ENCODE measurements at places on chromosomes 1 and 21.

GRCh38 chr1:19401535-19401889 lies 83.8 kb downstream of the CAPZB start:
- no peak for DNase-seq

- no peak for DNase-seq
Measured at GRCh38 chr1:221509575-221510355, 232.1 kb downstream of the DUSP10 start.

DNA sequence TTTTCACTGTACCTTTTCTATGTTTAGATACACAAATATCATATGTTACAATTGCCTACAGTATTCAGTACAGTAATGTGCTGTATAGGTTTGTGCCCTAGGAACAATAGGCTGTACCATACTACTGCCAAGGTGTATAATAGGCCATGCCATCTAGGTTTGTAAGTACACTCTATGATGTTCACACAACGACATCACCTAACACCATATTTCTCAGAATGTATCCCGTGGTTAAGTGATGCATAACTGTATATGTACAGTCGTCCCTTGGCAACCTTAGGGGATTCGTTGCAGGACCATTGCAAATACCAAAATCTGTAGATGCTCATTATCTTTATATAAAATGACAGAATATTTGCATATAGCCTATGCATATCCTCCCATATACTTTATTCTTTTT lies 5.8 kb upstream of the SSR2 start:
- no peak for DNase-seq

- no peak for DNase-seq
Measured at GRCh38 chr1:145983206-145983675, 13.1 kb downstream of the TXNIP start.

DNA sequence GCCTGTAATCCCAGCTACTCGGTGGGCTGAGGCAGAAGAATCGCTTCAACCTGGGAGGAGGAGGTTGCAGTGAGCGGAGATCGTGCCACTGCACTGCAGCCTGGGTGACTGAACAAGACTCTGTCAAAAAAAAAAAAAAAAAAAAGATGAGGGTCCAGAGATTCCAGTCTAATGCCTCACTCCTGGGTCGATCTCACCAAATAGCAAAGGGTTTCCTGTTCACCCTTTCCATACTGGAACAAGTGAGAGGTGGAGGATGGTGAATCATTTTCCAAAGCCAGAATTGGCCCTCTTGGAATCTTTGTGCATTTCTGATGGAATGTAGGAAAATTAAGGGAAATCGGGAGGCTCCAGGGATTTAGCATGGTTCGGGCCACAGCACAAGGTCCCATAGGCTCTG lies 58.1 kb upstream of the ZNF648 start:
- no peak for DNase-seq

DNA sequence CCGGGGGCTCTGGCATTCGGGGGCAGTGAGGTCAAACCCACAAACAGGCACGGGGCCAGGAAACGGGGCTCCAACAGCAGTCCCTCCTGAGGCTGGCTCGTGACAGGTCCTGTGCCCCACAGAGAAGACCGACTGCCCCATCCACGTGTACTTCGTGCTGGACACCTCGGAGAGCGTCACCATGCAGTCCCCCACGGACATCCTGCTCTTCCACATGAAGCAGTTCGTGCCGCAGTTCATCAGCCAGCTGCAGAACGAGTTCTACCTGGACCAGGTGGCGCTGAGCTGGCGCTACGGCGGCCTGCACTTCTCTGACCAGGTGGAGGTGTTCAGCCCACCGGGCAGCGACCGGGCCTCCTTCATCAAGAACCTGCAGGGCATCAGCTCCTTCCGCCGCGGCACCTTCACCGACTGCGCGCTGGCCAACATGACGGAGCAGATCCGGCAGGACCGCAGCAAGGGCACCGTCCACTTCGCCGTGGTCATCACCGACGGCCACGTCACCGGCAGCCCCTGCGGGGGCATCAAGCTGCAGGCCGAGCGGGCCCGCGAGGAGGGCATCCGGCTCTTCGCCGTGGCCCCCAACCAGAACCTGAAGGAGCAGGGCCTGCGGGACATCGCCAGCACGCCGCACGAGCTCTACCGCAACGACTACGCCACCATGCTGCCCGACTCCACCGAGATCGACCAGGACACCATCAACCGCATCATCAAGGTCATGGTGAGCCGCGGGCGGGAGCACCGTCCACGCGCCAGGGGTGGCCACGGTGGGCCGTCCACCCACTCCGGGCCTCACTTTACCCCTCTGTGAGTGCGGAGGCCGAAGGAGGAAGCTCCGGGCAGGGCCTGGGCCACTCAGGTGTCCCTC lies 14.2 kb downstream of the COL6A2 start:
- DNase-seq = no peak

GRCh38 chr1:226440512-226440911 lies 32.6 kb upstream of the PARP1 start:
- no peak for DNase-seq

GRCh38 chr1:48563021-48563420 lies 91.0 kb upstream of the SPATA6 start:
- no peak for DNase-seq

GRCh38 chr1:108777839-108778238 lies 31.4 kb downstream of the STXBP3 start:
- no peak for DNase-seq

DNA sequence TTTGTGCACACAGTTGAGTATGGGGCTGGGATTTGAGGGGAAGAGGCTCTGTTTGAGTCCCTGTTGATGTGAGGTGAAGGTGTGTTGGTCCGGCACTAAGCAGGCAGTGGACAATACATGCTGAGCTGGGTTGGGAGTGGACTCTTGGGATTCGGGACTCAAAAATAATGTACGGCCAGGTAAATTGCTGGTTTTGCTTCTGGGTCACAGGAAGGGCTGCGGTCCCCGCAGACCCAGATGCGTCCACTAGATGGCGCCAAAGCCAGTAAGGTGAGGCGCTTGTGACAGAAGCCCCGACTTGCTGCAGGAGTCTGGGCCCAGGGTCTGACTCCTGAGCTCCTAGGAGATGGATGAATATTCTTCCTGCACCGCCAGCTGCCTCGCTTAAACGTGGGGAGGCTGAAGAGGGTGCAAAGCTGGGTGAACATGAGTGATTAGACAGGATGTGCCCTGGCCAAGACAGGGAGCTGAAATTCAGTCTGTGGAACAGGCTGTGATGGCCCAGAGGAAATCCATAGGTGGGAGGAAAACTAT lies 61.4 kb downstream of the ACBD3 start:
- DNase-seq = peak; percentile 88

GRCh38 chr1:107727866-107728265 lies 237.1 kb downstream of the VAV3 start:
- DNase-seq = no peak

DNA sequence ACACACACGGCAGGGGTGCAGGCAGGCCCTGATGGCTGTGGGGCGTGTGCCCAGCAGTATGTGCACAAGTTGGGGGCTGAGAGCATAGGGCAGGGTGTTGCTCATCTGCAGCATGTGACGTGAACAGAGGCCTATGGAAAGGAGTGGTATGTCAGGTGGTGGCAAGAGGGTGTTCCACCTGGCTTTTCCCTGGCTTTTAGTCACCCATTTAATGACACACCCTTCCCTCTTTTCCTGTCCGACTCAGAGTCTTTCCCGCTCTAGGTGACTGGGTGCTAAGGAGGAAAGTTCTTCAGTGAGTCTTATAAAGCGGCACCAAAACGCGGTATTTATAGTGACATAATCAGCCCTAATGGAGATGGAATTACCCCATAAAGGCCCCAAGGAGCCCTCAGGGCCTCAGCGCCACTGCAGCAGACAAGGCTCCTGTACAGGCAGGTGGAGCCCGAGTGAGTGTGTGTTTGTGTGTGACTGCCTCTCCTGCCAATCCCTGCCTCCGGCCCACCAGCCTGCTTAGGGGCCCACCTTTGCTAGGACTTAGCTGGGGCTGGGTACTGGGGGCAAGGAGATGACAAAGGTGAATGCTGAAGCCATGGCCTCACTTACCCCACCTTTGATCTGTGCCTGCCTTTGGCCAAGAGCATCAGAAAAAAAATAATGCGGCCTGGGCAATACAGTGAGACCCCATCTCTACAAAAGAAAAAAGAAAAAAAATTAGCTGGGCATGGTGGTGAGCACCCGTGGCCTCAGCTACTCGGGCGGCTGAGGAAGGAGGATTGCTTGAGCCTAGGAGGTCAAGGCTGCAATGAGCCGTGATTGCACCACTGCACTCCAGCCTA lies 3.3 kb upstream of the EPHA2 start:
- no peak for DNase-seq

- no peak for DNase-seq
Measured at GRCh38 chr21:32463367-32463766, 50.9 kb downstream of the EVA1C start.

GRCh38 chr1:147434921-147435320 lies 106.4 kb upstream of the BCL9 start:
- DNase-seq = no peak

DNA sequence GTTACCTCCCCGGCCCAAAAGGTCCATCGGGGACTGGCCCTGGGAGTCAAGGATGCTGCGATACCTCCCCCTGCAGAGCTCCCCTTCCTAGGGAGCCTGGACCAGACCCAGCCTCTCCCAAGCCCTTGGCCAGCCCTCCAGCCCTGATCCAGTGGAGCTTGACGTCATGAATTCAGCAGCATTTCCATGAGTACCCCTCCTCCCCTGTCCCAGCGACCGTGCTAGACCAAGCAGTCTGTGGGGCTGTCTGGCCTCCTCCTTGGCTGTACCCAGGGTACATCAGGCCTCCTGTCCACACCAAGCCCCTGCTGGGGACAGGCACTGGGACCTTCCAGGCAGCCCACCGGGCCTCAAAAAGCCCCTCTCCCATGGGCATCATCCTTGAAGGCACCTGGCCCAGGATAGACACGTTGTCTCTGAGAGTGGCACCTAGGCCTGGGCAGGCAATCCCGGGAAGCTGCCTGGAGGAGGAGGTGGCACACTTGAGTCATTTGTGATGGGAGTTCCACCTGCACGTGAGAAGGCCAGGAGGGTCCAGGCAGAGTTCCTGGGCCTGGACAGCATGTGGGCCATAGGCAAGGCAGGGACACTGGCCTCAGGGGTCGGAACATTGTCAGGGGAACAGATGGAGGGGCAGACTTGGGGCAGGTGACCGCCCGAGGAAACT lies 46.4 kb downstream of the WNT9A start:
- no peak for DNase-seq

GRCh38 chr1:65254320-65255034 lies 54.9 kb upstream of the DNAJC6 start:
- peak; percentile 89 for DNase-seq

GRCh38 chr1:39310691-39311090 lies 106.2 kb downstream of the MACF1 start:
- no peak for DNase-seq

DNA sequence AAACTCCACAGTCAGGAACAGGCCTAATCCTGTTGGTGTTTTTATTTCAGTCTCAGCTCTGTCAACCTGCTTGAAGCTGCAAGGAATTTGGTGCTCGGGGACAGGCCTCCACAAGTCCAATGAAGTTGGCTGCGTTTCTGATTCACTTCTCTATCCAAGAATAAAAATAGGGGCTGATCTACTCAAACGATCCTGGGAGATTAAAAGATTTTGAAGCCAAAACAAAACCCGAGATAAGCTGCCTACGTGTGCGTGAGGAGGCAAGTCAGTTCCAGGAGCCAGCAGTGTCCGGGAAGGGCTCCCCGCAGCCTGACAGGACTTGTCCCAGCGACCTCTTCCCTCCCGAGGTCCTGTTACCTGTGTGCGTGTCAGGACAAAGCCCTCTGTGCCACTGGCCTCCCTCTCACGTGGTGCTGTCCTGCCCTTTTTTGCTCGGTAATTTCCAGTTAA lies 98.0 kb downstream of the ETS2 start:
- DNase-seq = no peak

GRCh38 chr1:177082855-177083693 lies 81.4 kb downstream of the ASTN1 start:
- DNase-seq = no peak

- no peak for DNase-seq
Measured at GRCh38 chr1:92901126-92901525, 60.1 kb downstream of the DIPK1A start.

DNA sequence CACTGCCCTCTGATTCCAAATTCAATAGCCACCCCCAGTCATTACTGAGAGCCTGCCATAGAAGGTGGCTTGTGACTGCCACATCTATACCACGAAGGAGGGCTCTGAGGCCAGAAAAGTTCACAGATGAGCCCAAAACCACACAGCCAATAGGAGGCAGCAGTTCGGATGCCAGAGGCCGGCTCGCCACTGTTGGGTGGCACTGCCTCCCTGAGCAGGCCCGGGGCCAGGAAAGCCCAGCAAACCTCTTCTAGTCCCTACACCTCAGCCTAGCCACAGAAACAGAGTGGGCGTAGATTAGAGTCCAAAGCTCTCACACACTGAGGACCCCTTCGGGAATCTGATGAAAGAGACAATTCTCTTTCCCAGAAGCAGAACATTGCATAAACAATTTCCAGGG lies 5.9 kb upstream of the CAMK2N1 start:
- DNase-seq = no peak

DNA sequence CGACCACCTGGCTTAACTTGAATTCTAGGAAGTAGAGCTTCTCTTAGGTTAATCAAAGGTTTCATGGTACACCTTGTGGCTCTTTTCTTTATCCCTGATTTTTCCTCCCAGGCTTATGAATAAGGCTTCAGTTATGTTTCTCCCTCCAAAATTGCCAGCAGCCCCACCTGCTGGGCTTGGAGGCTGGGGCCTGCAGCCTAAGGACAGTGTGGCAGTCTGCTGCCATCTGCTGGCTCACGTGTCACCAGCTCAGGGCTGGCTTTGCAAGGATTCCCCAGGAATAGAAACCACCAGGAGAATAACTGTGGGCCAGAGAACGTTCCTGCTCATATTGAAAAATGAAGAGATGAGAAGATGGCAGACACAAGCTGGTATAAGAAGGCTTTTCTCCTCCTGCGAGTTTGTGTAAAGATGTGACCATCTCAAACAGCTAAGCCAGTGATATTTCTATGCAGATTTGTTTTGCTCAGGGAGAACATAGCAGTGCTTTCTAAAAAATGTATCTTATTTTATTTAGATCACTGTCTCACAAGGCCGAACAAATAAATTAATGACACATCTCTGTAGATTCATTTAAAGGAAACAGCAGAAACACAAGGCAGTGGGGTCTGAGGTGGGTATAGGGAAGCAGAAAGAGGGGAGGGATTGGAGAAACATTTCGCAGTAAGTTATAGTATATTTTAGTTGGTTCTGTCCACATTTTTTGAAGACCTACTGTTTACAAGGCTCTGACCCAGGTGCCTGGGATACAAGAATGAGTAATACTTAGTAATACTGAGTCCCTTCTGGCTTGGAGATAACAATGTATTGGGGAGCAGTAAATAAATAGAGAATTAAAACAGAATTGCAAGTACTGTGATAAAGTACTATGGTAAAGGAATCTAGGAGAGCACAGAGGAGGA lies 291.1 kb upstream of the SGIP1 start:
- peak; percentile 73 for DNase-seq

- DNase-seq = no peak
Measured at GRCh38 chr21:42118901-42119300, 47.8 kb downstream of the UMODL1 start.

GRCh38 chr1:109984190-109984455 lies 442 bp upstream of the AHCYL1 start:
- no peak for DNase-seq

GRCh38 chr1:117096951-117097408 lies 24.6 kb downstream of the TRIM45 start:
- DNase-seq = no peak

- no peak for DNase-seq
Measured at GRCh38 chr1:181637998-181638397, 154.7 kb downstream of the CACNA1E start.
